H9 (cell line): ENCODE measurements at places on chromosomes 3 and 15.

- no peak for DNase-seq
Observed at GRCh38 chr3:110731148-110731547, 340.5 kb upstream of the NECTIN3 start.

- no peak for DNase-seq
Observed at GRCh38 chr15:80709542-80709941, 14.4 kb downstream of the ABHD17C start.

- DNase-seq, result no peak
Observed at GRCh38 chr15:72340366-72340765, 20.4 kb upstream of the CELF6 start.

DNA sequence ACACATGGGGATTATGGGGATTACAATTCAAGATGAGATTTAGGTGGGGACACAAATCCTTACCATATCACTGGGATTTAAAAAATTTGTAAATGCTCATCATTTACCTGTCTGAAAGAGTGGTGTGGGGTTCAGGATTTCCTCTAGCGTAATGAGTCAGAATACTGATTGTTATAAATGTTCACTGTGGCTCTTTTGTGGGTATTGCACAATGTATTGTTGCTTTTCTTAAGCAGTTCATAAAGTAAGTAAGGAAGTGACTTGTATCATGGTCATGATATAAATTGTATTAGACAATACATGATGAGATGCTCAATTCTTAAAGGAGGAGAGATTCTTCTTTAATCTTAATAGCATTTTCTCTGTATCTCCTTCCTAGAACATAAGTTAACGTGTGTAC lies 262.1 kb downstream of the CNTN4 start:
- no peak for DNase-seq
